Forelimb muscle (tissue), 1 donor: ENCODE measurements at places on chromosomes 5 and 9.
A peak's percentile ranks its signal among the peaks of the same experiment; 100 is the strongest.

DNA sequence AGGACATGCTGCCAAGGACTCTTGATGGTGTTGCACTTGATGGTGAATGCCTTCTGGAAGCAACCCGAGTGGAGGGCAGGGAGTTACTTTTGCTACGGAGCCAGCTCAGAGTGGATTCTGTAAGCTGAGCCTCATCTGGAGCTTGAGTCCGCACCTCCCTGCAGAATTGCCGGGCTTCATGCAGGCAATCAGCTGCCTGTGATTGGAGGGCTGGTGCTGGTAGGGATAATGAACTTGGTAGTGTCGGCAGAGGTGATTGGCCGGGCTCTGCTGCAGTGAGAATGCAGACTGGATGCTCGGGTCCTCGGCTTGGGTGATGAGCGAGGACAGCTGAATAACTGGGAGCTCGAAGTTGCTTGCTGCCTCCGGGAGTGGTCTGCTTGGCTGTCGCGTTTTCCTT, 23.1 kb downstream of the SLC25A25 start:
- peak; percentile 82 for DNase-seq

DNA sequence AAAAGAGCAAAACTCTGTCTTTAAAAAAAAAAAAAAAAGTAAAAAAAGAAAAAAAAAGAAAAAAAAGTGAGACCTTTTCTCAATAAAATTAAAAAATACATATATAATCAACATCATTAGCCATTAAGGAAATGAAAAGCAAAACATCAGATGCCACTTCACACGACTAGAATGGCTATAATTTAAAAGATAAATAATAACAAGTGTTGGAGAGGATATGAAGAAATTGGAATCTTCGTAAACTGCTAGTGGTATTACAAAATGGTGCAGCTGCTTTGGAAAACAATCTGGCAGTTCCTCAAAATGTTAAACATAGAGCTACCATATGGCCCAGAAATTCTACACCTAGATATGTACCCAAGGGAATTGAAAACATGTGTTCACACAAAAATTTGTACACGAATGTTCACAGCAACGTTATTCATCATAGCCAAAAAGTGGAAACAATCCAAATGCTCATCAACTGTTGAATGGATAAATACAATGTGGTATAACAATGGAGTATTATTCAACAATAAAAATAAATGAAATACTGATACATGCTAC, 45.3 kb upstream of the SIL1 start:
- no peak for DNase-seq

GRCh38 chr9:137357166-137357565, 55.1 kb upstream of the NRARP start:
- DNase-seq, result no peak

DNA sequence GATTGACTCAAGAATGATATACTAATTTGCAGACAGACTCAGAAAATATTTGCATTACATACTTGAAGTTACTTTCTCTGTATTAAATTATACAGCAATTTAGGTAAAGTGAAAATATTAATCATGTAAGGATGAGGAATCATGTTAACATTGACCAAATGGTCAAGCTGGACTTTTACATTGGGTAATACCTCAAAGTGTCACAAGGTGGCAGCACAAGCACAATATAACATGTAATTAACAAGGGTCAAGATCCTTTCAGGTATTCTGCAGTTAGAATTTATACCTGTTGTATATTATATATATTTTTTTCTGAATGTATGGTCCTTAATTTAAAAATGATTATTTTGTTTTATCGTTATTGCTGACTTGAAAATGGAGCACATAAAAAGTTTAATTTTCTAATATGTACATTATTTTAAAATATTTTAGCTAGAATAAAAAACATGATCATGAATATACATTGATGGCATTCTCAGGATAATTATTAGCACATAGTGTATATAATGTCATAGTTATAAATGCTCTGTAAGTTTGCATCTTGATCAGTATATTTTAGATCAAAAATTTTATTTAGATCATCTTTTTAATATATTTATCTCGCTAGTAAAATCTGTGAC, 8.6 kb downstream of the HAPLN1 start:
- no peak for DNase-seq

GRCh38 chr5:134995850-134996402, 28.2 kb downstream of the CATSPER3 start:
- DNase-seq, result no peak
